ENCODE measurements at places on chromosomes 6 and 20.

DNA sequence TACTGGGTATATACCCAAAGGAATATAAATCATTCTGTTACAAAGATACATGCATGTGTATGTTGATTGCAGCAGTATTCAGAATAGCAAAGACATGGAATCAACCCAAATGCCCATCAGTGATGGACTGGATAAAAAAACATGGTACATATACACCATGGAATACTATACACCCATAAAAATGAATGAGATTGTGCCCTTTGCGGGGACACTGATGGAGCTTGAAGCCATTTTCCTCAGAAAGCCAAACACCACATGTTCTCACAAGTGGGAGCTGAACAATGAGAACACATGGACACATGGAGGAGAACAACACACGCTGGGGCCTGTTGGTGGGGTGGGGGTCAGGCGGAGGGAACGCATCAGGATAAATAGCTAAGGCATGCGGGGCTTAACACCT, 41.3 kb upstream of the MAPK13 start:
- no peak for DNase-seq

GRCh38 chr20:24842918-24843715, 106.0 kb upstream of the CST7 start:
- peak; percentile 79 for DNase-seq

GRCh38 chr6:94041945-94042709, 622.8 kb upstream of the EPHA7 start:
- no peak for DNase-seq

DNA sequence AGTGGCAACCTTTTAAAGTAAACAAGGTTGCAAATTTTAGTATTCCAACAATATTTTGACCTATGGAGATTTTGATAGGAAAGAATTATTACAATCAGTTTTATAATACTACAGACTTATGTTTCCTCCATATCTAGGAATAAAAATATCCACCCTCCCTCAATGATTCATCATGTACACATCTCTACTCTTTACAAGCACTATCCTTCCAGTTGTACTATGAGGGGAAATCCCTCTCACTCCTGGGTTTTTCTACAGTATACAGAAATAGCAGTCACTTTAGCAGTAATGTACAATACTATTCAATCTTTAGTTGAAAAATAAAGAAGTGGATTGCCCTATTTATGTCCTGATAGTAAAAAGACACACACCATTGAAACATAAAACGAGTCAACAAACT, 46.3 kb upstream of the SCML4 start:
- DNase-seq, result no peak

- DNase-seq, result no peak
These were observed 3.7 kb upstream of the BEND3 start for GRCh38 chr6:107118976-107119375.

Data from GM06990 (cell line).